ENCODE measurements at places on chromosomes 16 and 17.

- no peak for DNase-seq
Measured at GRCh38 chr17:59024916-59025315, 81.8 kb downstream of the TRIM37 start.

DNA sequence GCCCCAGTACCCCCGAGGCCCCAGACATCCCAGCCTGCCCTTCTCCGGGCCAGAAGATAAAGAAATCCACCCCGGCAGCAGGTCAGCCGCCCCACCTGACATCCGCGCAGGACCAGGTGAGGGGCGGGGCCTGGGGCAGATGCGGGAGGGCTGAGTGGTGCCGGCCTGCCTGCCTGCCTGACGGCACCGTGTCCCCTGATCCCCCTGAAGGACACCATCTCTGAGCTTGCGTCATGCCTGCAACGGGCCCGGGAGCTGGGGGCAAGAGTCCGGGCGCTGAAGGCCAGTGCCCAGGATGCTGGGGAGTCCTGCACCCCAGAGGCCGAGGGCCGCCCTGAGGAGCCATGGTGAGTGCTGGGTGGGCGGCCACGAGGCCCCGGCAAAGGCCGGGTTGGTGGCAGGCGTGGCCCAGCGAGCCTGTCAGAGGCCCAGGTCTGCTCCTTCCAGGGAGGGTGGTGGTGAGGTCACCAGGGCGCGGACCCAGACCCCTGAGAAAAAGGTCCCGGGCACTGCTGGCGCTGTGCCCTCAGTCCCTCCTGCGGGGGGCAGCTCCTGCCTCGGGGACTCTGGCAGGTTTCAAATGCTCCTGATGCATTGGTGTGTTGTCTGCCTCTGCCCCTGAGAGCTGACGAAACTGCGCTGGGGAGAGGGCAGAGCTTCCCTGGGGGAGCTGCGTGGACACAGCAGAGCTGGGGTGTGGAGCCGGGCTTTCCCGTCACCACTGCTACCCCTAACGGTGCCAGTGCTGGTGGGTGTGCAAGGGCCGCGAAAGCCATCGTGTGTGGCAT, 1.2 kb downstream of the CDT1 start:
- DNase-seq, result no peak

DNA sequence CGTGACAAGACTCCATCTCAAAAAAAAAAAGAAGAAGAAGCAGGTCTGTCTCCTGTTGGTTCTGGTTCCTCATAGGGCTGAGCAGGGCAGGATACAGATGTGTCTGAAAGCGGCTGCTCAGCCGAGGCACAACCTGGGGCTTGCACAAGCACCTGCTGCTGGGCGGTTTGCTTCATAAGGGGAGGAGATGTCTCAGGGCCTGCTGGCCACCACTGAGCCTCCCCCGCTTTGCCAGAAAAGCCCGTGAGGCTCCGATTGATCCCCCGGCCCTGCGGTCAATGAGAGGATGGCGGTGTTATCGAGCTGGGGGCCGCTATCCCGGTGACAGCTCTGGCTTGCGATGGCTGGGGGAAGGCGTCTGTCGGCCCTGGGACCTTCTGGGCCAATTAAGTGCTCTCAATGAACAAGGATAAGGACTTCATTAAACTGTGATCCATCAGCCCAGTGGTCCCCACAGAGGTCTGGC, 162.0 kb downstream of the SDK2 start:
- DNase-seq, result no peak

GRCh38 chr17:81870981-81871386, at the start of gene ARHGDIA:
Gene ARHGDIA (minus strand): TSS chr17:81871337. CDS start chr17:81869930, 1,407 bp downstream.
- DNase-seq, result no peak

DNA sequence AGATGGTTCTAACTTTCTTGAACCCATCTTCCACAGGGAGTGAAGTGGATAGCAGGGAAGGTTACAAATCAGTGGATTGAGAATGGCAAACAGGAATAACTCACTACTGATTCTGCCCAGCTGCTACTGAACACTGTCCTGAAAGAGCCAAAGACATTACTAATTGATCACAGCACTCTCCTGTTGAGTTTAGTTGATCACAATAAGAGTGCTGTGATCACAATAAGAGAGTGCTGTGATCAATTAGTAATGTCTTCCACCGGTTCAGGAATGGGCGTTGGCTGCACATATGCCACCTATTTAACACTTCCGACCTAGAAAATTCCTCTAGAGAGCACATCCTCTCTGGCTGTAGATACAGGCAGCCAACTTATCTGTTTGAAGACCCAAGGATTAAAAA, 11.4 kb downstream of the CFAP97D1 start:
- DNase-seq, result no peak

GRCh38 chr16:58024486-58025350, 836 bp upstream of the MMP15 start:
- DNase-seq, result no peak

GRCh38 chr17:48597778-48598631, 4.4 kb upstream of the HOXB5 start:
- no peak for DNase-seq

GRCh38 chr17:13031718-13032350, 14.0 kb upstream of the ELAC2 start:
- DNase-seq, result no peak

GRCh38 chr16:57255686-57256415, 10.8 kb downstream of the ARL2BP start:
- no peak for DNase-seq

- no peak for DNase-seq
Measured at GRCh38 chr16:55021595-55022475, 91.2 kb downstream of the IRX5 start.

GRCh38 chr16:65876624-65877023, 489.9 kb upstream of the CDH5 start:
- DNase-seq, result no peak

GRCh38 chr17:32520104-32520701, 33.4 kb downstream of the CDK5R1 start:
- no peak for DNase-seq

GRCh38 chr17:78225088-78225865, 6.2 kb upstream of the TMEM235 start:
- no peak for DNase-seq

DNA sequence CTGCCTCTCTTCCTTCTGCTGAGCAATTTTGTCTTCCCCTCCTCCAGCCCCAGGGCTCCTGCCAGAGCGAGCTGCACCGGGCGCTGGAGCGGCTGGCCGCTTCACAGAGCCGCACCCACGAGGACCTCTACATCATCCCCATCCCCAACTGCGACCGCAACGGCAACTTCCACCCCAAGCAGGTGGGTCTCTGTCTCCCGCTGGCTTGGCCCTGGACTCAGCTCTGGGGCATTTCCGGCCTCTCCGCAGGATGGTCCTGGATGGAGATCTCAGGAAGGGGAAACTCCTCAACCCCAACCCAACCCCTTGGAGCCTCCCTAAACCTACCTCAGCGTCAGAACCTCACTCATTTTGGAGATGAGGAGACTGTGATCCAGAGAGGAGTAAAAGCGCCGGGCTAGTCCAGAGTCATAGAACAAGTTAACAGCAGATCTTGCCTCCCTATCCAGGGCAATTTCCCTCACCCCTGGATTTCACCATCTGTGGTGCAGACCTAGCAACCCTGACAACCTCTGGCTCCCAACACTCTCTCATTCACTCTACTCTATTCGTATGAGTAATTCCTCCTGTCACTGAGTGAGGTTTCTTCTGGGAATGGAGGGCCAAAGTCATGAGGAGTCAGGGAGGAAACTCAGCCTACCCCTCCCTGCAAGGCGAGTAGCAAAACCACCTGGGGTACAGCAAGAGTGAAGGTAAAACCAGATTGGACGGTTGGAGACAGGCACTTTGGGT, 10.8 kb downstream of the IGFBP4 start:
- no peak for DNase-seq

- DNase-seq, result peak; percentile 51
Measured at GRCh38 chr17:38982858-38983746, 15.9 kb upstream of the FBXO47 start.

DNA sequence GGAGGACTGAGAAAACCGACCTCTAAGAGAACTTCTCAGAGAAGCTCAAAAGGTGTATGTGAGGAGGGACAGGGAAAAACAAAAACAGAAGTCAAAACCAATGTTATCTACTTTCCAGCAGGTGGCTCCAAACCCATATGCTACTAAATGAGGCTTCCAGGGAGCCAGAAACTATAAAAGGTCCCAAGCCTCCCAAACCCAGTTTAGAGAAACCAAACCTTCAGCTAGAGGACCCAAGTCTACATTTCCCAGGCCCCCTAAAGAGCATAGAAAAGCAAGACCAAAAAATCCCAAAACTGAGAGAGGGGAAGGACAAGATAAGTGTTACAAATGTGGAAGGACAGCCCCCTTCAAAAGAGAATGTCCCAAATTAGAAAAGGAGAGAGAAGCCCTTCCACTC, 3.7 kb downstream of the HPR start:
- DNase-seq, result no peak

DNA sequence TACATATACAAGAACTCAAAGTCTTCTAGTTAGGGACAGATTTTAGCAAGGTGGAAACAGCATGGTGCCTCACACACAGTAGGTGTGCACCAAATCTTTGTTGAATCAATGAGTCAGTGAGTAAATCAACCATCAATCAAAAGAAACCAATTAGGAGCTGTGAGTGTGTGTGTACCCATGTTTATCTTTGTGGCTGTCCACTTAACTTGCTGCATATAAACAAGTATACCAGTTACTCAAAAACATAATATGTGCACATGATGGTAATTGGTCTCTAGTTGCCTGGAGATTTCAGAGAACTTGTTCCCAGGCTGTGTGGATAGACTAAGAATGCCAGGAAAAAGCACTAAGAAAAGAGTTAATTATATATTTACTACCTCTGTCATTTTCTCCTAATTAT, 272.2 kb upstream of the CCL2 start:
- no peak for DNase-seq

DNA sequence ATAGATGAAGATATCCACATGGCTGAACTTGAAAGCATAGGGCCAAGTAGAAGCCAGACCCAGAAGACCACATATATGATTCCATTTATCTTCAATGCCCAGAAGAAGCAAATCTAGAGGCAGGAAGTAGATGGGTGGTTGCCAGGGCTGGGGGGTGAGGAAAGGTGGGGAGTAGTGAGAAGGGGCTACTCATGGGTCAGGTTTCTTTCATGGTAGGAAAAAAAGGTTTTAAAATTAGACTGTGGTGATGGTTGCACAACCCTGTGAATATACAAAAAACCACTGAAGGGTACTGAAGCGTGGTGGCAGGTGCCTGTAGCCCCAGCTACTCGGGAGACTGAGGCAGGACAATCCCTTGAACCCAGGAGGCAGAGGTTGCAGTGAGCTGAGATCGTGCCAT, 5.4 kb downstream of the CD2BP2 start:
- no peak for DNase-seq

GRCh38 chr16:86508947-86509758, 1.2 kb upstream of the FOXF1 start:
- DNase-seq, result peak; percentile 72

GRCh38 chr17:83109793-83110645, 30.6 kb downstream of the METRNL start:
- DNase-seq, result peak; percentile 90

DNA sequence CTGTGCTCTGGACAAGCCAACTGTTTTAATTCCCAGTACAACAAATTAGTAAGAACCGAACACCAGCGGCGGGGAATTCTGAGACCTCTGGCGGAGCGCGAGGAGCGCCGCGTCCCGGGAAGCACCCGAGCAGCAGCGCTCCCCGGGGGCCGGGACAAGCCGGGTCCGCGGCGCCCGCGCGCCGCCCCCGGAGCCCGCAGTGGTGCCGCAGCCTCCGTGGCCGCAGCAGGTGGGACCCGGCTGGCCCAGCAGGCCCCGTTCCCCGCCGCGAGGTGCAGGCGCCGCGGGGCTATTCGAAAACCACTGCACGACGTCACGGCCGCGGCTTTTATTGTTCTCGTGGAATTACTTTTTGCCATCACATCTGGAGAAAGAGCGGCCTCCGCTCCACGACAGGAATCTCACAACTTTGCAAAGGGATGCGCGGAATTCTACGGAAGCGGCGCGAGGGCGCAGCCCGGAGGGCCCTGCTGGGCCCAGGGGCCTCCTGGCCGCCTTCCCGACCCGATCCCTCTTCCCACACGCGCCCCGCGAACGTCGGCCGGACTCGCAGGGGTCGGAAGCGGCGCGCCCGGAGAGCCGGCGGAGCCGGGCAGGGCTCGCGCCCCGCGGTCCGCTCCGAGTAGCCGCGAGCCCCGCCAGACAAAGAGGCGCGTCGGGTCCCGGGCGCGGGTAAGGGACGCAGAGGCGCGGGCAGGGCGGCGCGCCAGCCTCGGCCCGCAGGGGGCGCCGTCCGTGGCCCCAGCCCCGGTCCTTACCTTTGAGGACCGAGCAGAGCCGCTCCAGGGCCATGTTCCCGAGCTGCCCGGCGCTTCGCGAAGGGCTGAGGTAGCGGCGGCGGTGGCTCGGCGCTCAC, 696 bp downstream of the NETO2 start:
- DNase-seq, result no peak

DNA sequence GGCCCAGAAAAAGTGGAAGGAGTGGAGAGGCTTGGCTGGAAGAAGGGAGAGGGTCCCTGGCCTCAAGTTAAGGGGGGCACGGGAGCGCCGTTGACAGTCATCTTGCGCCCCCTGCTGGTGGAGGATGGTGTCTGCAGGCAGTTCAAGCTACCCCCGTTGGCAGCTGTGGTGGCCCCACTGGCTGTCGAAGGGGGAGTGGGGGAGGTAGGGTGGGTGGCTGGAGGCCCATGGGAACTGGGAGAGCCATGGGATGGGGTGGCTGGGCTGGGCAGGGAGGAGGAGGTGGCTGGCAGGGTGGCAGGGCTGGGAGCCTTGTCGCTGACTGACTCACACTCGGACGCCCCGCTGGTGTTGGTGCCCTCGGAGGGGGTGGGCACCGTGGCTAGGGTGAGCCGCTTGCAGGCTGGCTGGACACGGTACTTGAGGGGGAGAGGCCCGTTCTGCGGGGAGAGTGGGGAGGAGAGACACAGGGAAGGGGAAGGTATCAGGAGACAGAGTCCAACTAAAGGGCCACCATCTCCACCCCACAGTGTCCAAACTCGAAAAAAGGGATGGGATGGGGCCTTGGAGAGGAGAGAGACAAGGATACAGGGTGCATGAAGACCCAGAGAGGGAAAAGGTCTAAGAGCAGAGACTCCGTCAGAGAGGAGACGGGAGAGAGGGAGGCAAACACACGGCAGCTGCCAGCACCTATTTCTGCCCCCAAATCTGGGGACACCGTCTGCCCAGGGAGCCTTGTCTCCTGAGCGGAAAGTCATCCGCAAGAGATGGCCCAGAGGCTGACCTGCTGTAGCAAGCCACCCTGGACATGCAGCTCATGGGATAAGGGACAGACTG, 5.2 kb downstream of the CISD3 start:
- no peak for DNase-seq

DNA sequence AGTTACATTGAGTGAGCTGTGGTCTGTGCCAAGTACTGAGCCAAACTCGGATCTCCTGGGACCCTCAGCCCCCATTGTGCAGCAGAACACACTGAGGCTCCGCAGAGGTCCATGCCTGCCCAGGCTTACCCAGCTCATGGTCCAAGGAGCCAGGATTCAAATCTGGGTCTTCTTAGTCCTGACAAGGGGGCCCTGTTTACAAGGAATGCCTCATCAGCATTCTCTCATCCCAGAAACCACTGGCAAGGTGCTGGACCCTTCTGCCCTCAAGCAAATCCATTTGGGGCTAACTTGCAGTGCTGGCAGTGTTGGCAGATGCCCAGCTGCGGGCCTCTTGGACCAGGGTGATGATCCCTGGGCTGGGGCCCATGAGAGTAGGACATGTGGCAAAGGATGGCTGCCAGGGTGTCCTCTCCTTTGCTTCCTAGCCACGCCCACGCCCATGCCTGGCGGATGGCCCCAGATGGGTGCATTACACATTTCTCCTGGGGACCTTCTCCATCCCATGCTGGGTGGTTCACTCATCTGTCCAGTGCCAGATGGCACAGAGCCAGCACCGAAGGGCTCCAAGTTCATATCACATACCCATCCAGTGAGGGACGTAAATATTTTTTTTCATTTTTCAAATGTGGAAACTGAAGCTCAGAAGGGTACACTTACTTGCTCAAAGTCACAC, 117.7 kb downstream of the CMIP start:
- no peak for DNase-seq

GRCh38 chr16:5678371-5678770, 580.8 kb upstream of the EEF2KMT start:
- no peak for DNase-seq
